ENCODE measurements at places on chromosomes 2 and 18. TPM values are rescaled to one million over a fixed set of nuclear protein-coding genes. Genes with fewer than 3 reads are reported as not detected.

The CPLX4 gene
- total RNA-seq = not detected

DNA sequence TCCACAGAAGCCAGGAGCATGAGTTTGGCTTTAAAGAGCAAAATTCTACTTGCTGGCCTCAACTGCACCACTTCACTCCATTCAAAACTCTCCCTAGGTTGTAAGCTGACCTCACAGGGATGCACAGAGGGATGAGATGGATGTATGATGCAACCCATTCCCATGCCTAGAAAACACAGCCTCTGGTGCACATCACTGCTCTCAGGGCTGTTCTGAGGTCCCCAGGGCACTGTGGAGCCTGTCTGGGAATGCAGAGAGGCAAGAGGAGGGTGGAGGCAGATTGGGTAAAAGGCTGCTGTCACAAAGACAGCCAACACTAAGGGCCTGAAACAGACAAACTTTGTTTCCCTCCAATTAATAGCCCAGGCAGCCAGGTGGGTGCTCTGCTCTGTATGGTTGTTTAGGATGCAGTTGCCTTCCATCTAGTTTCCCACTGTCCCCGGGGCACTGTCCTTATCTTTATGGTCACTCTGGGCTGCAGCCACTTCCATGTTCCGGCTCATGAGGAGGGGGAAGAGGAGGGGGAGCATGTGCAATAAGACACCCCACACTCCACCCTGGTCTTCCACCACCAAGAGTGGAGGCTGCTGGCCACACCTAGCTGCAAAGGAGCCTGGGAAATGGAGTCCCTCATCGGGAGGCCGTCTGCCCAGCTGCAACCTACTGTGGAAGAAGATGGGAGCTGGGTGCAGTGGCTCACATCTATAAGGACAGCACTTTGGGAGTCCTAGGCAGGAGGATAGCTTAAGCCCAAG lies 7.0 kb downstream of the GPR45 start:
- H3K36me3 ChIP-seq = no peaks in the 10 kb centered on the region
- no peak overlapping the region for H3K4me3 ChIP-seq
- no peak overlapping the region for H3K27ac ChIP-seq
- H3K27me3 ChIP-seq = peaks cover 4% of the 10 kb centered on the region
- no peaks in the 10 kb centered on the region for H3K4me1 ChIP-seq

- H3K36me3 ChIP-seq = peaks cover 11% of the 10 kb centered on the region
- H3K4me1 ChIP-seq = peaks cover 2% of the 10 kb centered on the region
- H3K27ac ChIP-seq = no peak overlapping the region
- no peak overlapping the region for H3K4me3 ChIP-seq
- peak; percentile 77 for DNase-seq
Measured at GRCh38 chr2:119106301-119106897, 52.2 kb downstream of the C1QL2 start.

DNA sequence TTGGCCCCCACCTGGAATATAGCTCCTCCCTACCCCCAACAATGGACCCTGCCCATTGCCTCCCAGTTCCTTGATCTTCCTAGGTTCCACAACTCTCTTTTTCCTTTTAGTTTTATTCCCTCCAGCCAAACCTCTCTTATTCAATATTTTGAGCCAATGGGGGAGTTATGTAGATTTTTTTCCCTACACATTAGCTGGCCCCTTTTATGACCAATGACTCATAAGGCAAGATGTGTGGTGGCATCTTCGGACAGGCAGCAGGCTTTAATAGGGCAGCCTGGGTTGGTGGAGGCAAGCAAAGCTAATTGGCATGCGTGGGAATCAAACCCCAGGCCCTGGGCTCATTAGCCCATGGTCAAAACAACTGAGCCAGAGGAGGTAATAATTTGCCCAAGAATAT lies 9.2 kb downstream of the GRP start:
- H3K36me3 ChIP-seq = no peaks in the 10 kb centered on the region
- no peaks in the 10 kb centered on the region for H3K27me3 ChIP-seq
- no peak for DNase-seq
- no peak overlapping the region for H3K4me3 ChIP-seq
- no peak overlapping the region for H3K27ac ChIP-seq

GRCh38 chr2:83516503-83516902 lies 942.6 kb downstream of the SUCLG1 start:
- H3K27ac ChIP-seq = no peak overlapping the region
- no peaks in the 10 kb centered on the region for H3K27me3 ChIP-seq
- no peak overlapping the region for H3K4me3 ChIP-seq
- no peaks in the 10 kb centered on the region for H3K4me1 ChIP-seq
- DNase-seq = no peak

DNA sequence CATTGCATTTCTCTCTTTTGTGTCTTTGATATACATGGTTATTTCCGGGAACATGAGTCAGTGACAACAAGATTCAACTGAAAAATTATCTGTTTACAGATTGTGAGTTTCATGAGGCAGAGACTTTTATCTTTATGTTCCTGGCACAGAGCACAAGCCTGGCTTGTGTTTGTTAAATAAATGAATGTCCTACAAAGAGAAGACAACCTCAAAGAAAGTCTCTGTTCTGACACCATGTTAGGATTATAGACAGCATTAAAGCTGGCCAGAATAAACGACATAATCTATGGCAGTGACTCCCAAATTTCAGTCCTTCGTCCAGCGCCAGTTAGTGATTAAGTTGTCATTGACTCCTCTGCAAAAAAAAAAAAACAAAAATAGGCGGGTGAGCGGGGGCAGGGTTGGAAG lies 97.4 kb upstream of the DNAJC10 start:
- H3K4me3 ChIP-seq = no peak overlapping the region
- H3K4me1 ChIP-seq = no peaks in the 10 kb centered on the region
- no peak for DNase-seq

All from endothelial cell (in vitro differentiated cells).